ENCODE measurements at places on chromosomes 7 and 10.

DNA sequence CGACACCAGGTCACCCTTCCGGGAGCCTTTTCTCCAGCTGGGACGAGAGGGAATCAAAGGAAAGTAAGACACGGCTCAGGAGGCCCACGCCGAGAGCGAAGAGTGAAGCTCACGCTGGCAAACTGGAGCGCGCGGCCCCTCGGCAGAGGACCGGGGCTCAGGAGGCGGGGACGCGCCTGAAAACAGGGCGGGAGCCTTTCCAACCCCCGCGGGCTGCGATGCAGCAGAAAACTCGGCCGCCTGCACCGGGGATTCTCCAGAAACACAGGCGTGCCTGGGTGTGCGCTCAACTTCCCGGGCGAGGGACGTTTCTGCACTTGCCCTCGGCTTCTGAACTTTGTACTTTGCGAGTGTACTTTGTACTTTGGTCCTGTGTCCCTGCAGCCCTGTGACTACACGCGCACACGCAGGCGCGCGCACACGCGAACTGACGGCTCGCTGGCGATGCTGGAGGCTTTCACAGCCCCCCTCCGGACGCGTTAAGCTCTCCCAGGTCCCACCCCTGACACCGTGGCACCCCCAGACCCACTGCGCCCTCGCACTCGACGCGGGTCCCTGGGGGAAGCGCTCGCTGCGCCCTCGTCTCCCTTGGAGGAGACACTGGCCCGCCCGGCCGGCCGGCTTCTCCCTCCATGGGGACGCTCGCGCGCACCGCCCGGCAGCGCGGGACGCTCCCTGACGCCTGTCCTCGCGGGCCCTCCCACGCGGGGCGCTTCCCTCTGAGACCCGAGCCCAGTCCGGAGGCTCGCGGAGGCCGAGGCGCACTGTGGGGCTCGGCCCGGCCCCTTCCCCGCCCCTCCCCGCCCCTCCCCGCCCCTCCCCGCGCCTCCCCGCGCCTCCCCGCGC lies 588 bp upstream of the PAOX start:
- no peak for DNase-seq

DNA sequence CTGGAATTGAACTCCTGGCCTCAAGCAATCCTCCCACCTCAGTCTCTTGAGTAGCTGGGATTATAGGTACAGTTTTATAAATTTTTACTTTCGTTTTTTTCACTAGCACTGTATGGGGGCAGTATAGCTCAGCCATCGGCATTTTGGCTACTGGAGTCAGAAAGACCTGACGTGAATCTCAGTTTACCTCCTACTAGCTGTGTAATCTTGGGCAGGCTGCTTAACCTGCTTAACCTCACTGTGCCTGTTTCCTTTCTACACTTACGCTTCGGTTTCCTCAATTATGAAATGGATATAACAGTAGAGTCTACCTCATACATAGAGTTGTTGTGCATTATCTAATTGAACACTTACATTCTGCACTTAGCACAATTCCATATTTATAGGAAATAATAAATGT lies 16.7 kb downstream of the STN1 start:
- no peak for DNase-seq

- DNase-seq: no peak
These were observed 68.4 kb upstream of the NRBF2 start for GRCh38 chr10:63064706-63065105.

- DNase-seq: no peak
These were observed 1285.1 kb downstream of the XPNPEP1 start for GRCh38 chr10:108638225-108638624.

DNA sequence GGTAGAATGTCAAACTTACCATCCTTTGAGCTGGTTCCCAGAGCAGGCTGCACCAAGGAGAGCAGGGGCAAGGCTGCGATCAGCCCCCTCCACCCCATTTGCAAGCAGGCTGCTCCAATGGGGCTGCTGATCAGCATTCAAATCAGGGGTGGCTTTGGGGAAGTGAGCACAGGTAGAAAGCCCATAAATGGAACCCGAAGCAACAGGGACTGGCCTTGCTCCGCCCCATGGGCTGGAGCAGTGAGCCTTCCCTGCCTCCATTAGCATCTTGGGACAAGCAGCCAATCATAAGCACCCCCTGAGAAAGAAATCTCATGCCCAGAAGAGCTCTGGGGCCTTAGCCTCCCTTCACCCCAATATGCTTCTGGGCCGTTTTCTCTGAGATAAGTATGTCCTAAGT lies 4.0 kb upstream of the PKD1L1 start:
- DNase-seq: no peak

GRCh38 chr7:105905910-105906568 lies 29.6 kb upstream of the ATXN7L1 start:
- no peak for DNase-seq

DNA sequence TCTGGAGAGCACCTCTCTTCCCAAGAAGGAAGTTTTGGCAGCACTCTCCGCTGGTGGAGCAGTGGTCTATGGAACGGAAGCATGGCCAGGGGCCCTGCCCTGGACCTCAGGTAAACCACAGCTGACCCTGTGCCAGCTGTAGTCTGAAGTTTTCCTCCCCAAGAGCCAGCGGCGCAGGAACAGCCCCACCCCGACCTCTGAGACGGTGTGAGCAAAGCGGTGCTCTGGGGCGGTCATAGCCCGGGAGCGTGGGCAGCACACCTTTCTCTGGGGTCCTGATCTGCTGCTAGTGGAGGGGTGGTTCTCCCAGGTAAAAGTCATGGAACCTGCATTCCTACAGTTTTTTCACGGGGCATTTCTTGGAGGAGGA lies 52.6 kb downstream of the TSPAN15 start:
- no peak for DNase-seq

DNA sequence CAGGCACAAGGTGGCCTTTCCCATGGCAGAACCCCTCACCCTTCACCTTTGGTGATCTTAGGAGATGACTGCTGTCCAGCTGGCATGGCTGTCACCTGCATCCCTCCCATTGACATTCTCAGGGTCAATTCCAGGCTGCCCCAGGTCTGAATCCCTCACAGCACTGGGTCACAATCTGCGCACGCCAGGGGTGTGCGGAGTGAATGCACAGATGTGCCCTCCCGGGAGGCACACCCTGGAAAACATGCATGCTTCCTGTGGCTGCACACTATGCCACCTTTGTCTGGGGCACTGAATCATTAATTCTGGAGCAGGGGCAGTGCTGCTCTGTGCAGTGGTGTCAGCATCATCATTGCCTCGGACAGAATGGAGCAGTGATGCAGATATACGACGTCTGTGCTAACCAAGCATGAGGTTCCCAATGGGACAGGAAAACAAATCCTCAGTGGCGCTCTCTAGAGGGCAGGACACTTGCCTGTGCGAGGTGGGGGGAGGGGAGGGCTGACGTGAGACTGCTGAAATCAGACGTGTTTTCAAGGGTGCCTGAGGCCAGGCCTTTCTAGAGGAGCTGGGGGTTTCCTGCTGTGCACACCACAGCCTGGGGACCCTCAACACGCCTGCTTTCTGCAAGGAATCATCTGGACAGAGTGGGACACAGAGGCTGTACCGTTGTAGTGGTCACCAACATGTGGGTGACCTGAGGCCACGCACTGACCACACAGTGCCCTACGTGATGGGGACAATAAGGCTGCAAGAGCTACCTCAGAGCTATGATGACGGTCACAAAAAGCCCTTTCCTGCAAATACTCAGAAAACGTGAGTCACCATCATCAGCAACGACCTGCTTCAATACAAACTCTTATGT lies 77.9 kb downstream of the HIPK2 start:
- DNase-seq: no peak

- DNase-seq: no peak
These were observed 97.8 kb downstream of the GALNT17 start for GRCh38 chr7:71229699-71230098.

DNA sequence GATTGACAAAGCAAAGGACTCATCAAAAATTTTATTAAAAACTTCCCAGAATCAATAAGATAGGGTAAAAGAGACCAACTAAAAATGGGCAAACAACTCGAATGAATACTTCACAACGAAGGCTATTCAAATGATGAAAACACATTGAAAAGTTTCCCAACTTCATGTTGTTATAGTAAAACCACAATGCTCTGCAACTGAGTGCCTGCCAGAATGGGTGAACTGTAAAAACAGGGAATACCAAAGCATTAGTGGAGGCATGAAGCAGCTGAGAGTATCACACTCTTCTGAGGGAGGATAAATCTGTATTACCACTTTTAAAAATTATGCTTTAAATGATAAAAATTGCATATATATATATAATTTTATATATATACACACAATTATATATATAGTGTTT lies 1214.7 kb downstream of the SORCS3 start:
- DNase-seq: no peak

- no peak for DNase-seq
These were observed 79.6 kb downstream of the PRTFDC1 start for GRCh38 chr10:24872790-24873182.

GRCh38 chr7:47730142-47730541 lies 148.2 kb upstream of the TNS3 start:
- no peak for DNase-seq

- no peak for DNase-seq
These were observed 5.7 kb downstream of the LDB3 start for GRCh38 chr10:86673827-86674581.

DNA sequence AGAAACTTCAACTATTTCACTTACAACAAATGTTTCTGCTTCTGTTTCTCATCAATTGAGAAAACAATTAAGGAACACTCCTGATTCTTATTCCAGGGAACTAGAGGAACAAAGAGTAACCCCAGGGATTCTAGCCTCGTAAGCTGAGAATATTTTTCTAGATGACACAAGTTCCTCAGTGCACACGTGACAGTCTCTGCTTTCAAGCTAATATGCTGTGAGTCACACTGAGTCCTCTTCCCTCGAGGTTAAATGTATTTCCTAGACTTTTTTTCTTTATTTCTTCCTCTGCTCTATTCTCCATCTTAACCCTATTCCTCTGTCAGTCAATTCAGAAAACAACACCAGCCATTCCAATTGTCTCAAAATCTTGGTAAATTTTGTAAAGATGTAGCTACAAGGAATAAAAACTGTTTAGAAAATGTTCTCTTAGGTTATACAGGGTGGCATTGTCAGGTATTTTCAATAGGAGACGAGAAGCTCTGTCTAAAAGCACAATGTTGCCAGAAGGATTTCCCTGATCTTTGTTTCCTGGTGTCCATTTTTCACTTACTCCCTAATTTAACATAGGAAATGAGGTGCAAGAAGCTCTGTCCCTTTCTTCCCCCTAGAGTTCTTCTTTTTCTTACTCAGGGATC lies 5.8 kb upstream of the C1GALT1 start:
- DNase-seq: peak; percentile 39

DNA sequence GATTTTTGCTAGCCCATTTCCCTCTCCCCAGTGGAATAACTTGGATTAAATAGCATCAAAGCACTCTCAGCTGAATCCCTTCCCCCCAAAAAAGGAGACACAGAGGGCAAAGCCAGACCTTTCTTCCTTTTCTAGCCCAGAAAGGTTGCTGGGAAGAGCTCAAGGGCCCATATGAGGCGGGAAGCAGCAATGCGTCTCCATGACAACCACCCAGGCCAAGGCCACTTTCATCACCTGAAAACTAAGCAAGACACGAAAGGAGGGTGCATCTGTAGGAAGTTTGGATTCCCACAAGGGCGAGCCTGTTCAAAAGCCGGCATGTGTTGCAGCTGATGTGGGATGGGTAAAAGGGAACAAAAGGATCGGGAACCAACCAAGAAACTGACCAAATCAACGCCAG lies 229.1 kb downstream of the PLXNA4 start:
- DNase-seq: no peak

- no peak for DNase-seq
These were observed 27.8 kb downstream of the CHST15 start for GRCh38 chr10:124065382-124066125.

DNA sequence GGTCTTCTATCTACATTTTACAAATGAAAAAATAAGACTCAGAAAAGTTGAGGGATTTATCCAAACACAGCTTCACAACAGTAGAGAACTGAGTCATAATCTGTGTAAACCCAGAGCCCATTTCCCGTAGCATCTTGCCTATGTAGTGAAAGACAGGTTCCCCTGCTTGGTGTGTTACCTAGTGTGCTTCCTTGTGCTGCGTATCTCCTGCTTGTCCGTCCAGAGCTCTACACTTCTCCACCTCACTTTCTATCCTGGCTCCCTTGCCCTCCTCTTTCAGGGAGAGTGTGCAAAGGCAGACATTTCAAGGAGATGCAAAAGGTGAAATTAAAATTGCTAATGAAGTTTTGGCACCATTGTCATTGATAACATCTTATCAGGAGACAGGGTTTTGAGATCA lies 1.4 kb upstream of the ASNS start:
- no peak for DNase-seq

- no peak for DNase-seq
These were observed 325.6 kb downstream of the HPSE2 start for GRCh38 chr10:98910048-98910447.

- DNase-seq: no peak
These were observed 97.5 kb downstream of the UBE2H start for GRCh38 chr7:129855234-129855673.

- DNase-seq: no peak
These were observed at the start of gene TWIST1 for GRCh38 chr7:19117091-19117869. TSS of gene TWIST1 (minus strand) at chr7:19117636. CDS start at chr7:19117321, 315 bp downstream.

DNA sequence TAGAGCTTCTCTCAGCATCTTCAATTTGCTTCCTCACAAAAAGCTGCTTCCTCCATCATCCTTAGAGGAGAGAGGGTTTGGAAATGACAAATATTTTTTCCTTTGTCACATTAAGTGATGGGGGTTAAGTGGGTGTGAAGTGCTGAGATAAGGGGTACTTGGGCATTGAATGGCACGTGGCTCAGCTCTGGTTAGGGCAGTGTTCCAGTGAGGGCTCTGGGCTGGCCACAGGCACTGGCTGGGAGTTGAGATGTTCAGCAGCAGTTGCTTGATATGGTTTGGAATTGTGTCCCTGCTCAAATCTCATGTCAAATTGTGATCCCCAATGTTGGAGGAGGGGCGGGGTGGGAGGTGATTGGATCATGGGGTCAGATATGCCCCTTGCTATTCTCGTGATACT lies 33.7 kb upstream of the CHCHD3 start:
- DNase-seq: no peak

DNA sequence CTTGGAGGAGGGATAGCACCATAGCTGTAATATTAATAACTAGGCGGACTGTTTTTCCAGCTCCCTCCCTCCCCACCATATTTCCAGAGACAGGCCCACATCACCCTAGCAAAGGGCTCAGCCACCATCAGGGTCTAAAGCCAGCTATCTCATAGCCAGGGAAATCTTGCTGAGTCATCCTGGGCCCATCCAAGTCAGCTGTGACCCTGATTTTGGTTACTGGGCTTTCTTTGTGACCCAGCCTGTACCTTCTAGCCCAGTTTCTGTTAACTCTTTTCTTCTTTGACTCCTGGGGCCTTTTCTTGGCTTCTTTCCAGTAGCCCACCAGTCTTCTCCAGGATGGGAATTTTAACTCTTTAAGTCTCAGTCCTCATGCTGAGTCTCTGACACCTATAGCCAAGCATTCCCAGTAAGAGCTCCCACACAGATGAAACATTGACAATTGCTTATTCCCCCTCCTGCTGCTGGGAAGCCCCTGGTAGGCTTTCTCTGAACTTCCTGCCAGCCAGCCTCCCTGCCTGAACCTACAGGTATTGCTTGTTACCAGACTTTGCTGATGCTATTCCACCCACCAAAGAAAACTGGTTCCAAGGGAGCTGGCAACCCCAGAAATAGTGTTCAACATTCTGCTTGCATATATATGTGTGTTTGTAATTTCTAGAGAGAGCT lies 34.8 kb upstream of the ADO start:
- DNase-seq: no peak

GRCh38 chr10:3106928-3107425 lies 39.6 kb downstream of the PFKP start:
- no peak for DNase-seq

- peak; percentile 21 for DNase-seq
These were observed 97.9 kb upstream of the KLF14 start for GRCh38 chr7:130831817-130832481.
